ENCODE measurements at places on chromosomes 7 and 10. TPM values are rescaled to one million over a fixed set of nuclear protein-coding genes. Genes with fewer than 3 reads are reported as not detected.

HOXA1 gene
- not detected for total RNA-seq

SEMA3D gene
- total RNA-seq = 5.4 TPM

GNAT3 gene
- not detected for total RNA-seq

CFAP70 gene
- 0.26 TPM for total RNA-seq

FANK1 gene
- 0.68 TPM for total RNA-seq

DPYSL4 gene
- total RNA-seq = 26.3 TPM

CHST15 gene
- total RNA-seq = 8.7 TPM

MYH16 gene
- not detected for total RNA-seq

GRCh38 chr7:83996879-83997278, 197.7 kb downstream of the SEMA3A start:
- H3K36me3 ChIP-seq = peaks cover 29% of the 10 kb centered on the region
- no peaks in the 10 kb centered on the region for H3K27me3 ChIP-seq
- no peak overlapping the region for H3K27ac ChIP-seq
- no peaks in the 10 kb centered on the region for H3K4me1 ChIP-seq

GRCh38 chr10:113746217-113746957, 5.1 kb upstream of the PLEKHS1 start:
- no peak overlapping the region for H3K27ac ChIP-seq
- H3K4me3 ChIP-seq = no peak overlapping the region
- no peaks in the 10 kb centered on the region for H3K36me3 ChIP-seq
- no peak for DNase-seq

GRCh38 chr7:22442187-22442881, 57.7 kb downstream of the STEAP1B start:
- H3K27me3 ChIP-seq = no peaks in the 10 kb centered on the region
- H3K36me3 ChIP-seq = no peaks in the 10 kb centered on the region

DNA sequence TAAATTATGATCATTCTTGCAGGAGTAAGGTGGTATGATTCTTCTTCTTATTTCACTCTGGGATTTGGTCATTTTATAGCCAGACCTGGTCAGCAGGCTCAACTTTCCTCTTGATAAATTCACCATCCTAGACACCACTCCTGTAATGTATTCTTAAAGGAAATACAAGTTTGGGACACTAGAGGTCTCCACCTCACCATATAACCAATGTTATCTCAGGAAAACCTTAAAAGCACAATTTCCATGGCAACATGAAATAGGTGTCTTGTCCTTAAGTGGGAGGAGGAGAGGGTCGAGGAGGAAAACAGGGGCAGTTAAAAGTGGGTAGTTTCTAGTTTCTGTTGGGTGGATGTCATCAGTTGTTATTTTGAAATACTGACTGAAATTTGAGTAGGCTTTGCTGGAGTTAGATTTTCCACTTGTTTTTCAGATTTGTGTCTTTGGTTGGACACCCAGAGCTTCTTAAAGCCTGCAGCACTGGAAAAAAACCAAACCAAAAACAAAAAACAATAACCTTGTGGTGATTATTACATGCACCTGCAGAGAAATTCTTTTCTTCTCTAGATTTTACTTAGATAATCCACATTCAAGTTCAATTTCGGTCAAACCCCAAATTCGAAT, 163.1 kb downstream of the PRKCQ start:
- no peaks in the 10 kb centered on the region for H3K4me1 ChIP-seq
- no peak for DNase-seq
- H3K27ac ChIP-seq = no peak overlapping the region
- H3K4me3 ChIP-seq = no peak overlapping the region
- peaks cover 1% of the 10 kb centered on the region for H3K36me3 ChIP-seq
- H3K27me3 ChIP-seq = no peaks in the 10 kb centered on the region

- no peak overlapping the region for H3K27ac ChIP-seq
- H3K27me3 ChIP-seq = no peaks in the 10 kb centered on the region
- no peak for DNase-seq
- H3K36me3 ChIP-seq = peaks cover 25% of the 10 kb centered on the region
- H3K4me1 ChIP-seq = no peaks in the 10 kb centered on the region
Measured at GRCh38 chr10:20936396-20936795, 39.3 kb upstream of the NEBL start.

- peak; percentile 91 for DNase-seq
- peak within 1 kb of the TSS; percentile 51 for H3K4me3 ChIP-seq
- peaks cover 13% of the 10 kb centered on the region for H3K27me3 ChIP-seq
- H3K4me1 ChIP-seq = no peaks in the 10 kb centered on the region
Measured at GRCh38 chr7:100655908-100656674, at the start of gene ACTL6B. Gene ACTL6B, minus strand, starts transcription at chr7:100656448. Its CDS starts 94 bp downstream, at chr7:100656354.

GRCh38 chr7:129298268-129298893, 73.6 kb downstream of the AHCYL2 start:
- H3K27ac ChIP-seq = no peak overlapping the region
- H3K27me3 ChIP-seq = no peaks in the 10 kb centered on the region
- H3K4me3 ChIP-seq = no peak overlapping the region

GRCh38 chr7:113797420-113798010, 121.3 kb downstream of the PPP1R3A start:
- H3K27me3 ChIP-seq = 0 out of 2 replicates have a peak, but pooled peaks cover 3% of the 10 kb centered on the region
- no peak for DNase-seq
- H3K4me3 ChIP-seq = no peak overlapping the region

DNA sequence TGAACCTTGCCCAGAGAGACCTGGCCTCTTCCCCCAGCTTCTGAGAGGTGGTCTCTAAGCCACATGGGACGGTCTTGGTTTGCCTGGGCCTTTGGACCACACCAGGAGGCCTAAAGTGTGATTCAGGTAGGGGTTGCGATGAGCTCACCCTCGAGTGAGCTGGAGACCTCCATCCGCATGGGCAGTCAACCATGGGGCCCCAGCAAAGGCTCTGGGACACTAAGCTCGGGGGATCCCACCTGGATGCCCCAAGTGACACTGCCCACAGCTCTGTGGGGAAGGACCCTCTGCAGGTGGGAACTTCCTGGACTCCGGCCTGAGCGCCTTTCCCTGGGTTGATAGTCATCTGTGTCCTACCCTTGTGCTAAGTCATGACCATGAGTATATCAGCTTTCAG, 57.1 kb upstream of the FAM20C start:
- DNase-seq = no peak
- no peaks in the 10 kb centered on the region for H3K36me3 ChIP-seq
- H3K27ac ChIP-seq = no peak overlapping the region
- no peaks in the 10 kb centered on the region for H3K4me1 ChIP-seq
- H3K27me3 ChIP-seq = no peaks in the 10 kb centered on the region

DNA sequence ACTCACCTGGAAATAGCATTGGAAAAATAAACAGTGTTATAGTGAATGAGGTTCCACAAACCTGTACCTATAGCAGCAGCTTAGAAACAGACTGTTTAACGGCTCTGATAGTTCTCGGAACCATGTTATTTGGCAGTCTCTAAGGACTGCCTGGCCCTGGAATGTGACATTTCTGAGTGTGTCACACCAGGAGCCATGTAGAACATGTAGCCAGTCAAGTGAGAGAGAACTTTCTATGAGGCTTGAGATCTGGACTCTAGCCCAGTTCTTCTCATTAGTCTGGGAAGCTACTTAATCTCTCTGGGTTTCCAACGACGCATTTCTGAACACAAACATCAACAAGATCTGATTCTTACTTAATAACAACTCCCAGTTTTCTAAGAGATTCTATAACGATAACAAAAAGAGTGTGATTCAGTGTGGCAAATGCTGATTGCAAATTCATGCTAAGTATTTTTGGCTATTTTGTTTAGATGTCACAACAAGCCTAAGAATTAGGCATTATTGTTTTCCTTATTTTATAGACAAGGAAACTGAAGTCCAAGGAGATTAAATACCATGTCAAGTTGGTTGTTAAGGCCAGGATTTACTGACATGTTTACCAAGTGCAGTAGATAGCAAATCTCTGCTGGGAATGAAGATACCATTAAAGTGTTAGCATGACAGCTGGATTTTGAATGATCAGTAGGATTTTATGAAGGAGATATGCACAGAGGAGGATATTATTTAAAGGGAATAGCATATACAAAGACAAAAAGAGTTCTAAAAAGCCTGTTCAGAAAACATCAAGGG, 47.2 kb downstream of the APBB1IP start:
- H3K27ac ChIP-seq = no peak overlapping the region
- no peaks in the 10 kb centered on the region for H3K27me3 ChIP-seq
- no peaks in the 10 kb centered on the region for H3K36me3 ChIP-seq
- H3K4me1 ChIP-seq = no peaks in the 10 kb centered on the region

- no peak overlapping the region for H3K4me3 ChIP-seq
- no peak for DNase-seq
- H3K27ac ChIP-seq = no peak overlapping the region
- H3K36me3 ChIP-seq = no peaks in the 10 kb centered on the region
Measured at GRCh38 chr7:30348083-30348560, 63.7 kb downstream of the ZNRF2 start.

DNA sequence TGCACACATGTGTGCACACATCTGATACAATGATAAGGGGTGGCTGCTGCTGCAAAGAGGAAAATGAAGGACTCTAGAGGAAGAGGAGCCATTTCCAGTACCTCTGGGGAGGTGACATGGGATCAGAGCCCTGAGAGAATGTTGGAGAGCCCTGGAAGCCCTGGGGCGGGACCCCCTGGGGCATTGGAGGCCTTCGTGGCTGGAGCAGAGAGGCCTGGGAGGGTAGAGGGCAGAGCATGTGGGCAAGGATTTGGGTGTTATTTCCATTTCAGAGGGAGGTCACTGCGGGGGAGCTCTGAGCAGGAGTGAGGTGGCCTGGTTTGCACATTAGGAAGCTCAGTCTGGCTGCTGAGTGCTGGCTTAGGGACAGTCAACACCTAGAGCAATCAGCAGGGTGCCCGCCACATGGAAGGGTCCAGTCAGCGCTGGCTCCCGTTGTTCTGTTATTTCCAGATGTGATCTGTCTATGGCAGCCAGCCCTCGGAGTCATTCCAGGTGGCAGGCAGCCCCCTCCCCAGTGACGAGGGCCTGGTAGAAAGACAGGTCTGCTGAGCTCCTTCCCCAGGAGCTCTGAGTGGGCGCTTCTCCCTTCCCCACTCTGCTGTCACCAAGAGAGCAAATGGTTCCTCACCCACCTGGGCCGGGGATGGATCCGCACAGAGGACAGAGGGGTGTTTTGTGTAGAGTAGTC, 24.1 kb upstream of the BTBD16 start:
- H3K27me3 ChIP-seq = no peaks in the 10 kb centered on the region
- no peak for DNase-seq
- H3K4me1 ChIP-seq = no peaks in the 10 kb centered on the region
- H3K36me3 ChIP-seq = peaks cover 35% of the 10 kb centered on the region
- H3K27ac ChIP-seq = no peak overlapping the region

DNA sequence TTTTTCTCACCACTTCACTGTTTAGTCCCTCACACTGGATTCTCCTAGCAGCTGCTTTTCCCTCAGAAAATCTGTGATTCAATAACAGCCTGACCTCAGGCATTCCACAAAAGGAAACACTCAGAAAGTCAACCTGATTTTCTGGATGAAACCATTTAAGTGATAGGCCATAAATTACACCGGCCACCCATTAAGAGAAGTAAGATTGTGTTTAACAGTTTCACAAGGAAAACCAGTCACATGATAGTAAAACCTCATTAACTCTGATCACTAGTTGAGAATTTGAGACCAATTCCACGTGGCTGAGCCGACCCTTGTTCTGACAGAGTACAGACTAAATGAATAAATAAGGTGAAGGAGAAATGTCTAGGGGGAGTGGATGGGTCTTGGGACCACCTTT, 7.7 kb downstream of the GRM8 start:
- no peak for DNase-seq
- H3K27ac ChIP-seq = no peak overlapping the region
- no peaks in the 10 kb centered on the region for H3K36me3 ChIP-seq
- no peak overlapping the region for H3K4me3 ChIP-seq
- H3K4me1 ChIP-seq = no peaks in the 10 kb centered on the region
- H3K27me3 ChIP-seq = peaks cover 17% of the 10 kb centered on the region

- no peak overlapping the region for H3K4me3 ChIP-seq
- DNase-seq = no peak
- H3K27ac ChIP-seq = no peak overlapping the region
- H3K27me3 ChIP-seq = no peaks in the 10 kb centered on the region
Measured at GRCh38 chr10:62116896-62117295, 151.7 kb downstream of the RTKN2 start.

GRCh38 chr7:116740231-116740630, 68.2 kb downstream of the MET start:
- H3K4me3 ChIP-seq = no peak overlapping the region
- H3K4me1 ChIP-seq = peaks cover 10% of the 10 kb centered on the region
- no peaks in the 10 kb centered on the region for H3K27me3 ChIP-seq
- no peak overlapping the region for H3K27ac ChIP-seq
- DNase-seq = no peak

GRCh38 chr7:96855691-96856090, 146.0 kb upstream of the SEM1 start:
- H3K4me1 ChIP-seq = no peaks in the 10 kb centered on the region
- H3K36me3 ChIP-seq = no peaks in the 10 kb centered on the region
- no peak overlapping the region for H3K27ac ChIP-seq

GRCh38 chr7:150398108-150398964, 19.2 kb downstream of the ZNF775 start:
- no peak overlapping the region for H3K27ac ChIP-seq
- H3K36me3 ChIP-seq = peaks cover 19% of the 10 kb centered on the region
- peaks cover 33% of the 10 kb centered on the region for H3K4me1 ChIP-seq
- no peak overlapping the region for H3K4me3 ChIP-seq

- DNase-seq = no peak
- no peak overlapping the region for H3K4me3 ChIP-seq
- H3K4me1 ChIP-seq = no peaks in the 10 kb centered on the region
- no peak overlapping the region for H3K27ac ChIP-seq
- no peaks in the 10 kb centered on the region for H3K27me3 ChIP-seq
- H3K36me3 ChIP-seq = no peaks in the 10 kb centered on the region
Measured at GRCh38 chr7:137204246-137204645, 139.3 kb downstream of the PTN start.

GRCh38 chr10:109618301-109618700, 305.0 kb downstream of the XPNPEP1 start:
- H3K36me3 ChIP-seq = no peaks in the 10 kb centered on the region
- H3K27ac ChIP-seq = no peak overlapping the region
- H3K27me3 ChIP-seq = no peaks in the 10 kb centered on the region
- H3K4me1 ChIP-seq = no peaks in the 10 kb centered on the region

GRCh38 chr10:79933961-79934360, 14.9 kb downstream of the SFTPD start:
- no peaks in the 10 kb centered on the region for H3K36me3 ChIP-seq
- peaks cover 7% of the 10 kb centered on the region for H3K27me3 ChIP-seq
- DNase-seq = no peak
- no peak overlapping the region for H3K27ac ChIP-seq
- H3K4me1 ChIP-seq = no peaks in the 10 kb centered on the region

DNA sequence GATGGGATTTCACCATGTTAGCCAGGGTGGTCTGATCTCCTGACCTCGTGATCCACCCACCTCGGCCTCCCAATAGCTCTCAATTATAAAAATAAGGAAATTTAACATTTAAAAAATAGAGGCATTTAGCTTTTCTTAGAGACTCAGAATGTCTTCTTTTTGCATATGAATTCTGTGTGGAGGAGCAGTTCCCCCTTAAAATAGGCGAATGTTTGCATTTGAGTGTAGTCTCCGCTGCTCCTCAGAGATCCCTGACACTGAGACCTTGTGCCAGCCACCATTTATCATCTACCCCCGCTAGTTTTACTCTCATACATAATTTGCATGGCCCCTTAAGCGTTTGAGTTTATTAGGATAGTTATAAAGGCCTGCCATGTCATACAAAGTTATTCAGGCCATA, 461.9 kb downstream of the SORCS3 start:
- H3K4me3 ChIP-seq = no peak overlapping the region
- no peak overlapping the region for H3K27ac ChIP-seq

- H3K27ac ChIP-seq = no peak overlapping the region
- no peaks in the 10 kb centered on the region for H3K27me3 ChIP-seq
- H3K36me3 ChIP-seq = peaks cover 2% of the 10 kb centered on the region
Measured at GRCh38 chr7:44379366-44380188, 54.2 kb upstream of the CAMK2B start.

GRCh38 chr10:23478570-23478969, 39.7 kb downstream of the OTUD1 start:
- no peaks in the 10 kb centered on the region for H3K36me3 ChIP-seq
- H3K27me3 ChIP-seq = no peaks in the 10 kb centered on the region
- no peak overlapping the region for H3K4me3 ChIP-seq
- DNase-seq = no peak

Measured in H9 (cell line).